ENCODE measurements at places on chromosomes 2 and 18.

- no peak for DNase-seq
Observed at GRCh38 chr18:12811191-12811950, 72.7 kb downstream of the PTPN2 start.

DNA sequence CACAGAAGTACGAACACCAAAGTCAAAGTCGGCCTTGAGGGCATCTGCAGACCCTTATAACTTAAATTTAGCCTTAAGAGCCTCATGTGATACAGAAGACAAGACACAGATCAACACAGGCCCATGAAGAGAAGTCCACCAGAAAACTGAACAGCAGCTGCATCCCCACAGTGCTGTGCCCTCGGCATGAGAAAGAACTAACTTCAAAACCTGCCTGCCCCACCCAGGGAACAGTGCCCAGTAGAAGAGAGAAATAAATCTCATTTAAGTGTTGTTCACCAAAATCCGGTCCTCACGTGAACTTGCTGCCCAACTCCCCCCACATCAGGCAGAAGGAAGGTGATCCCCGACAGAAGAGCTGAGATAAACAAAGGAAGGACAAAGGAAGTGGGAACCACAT is 73.7 kb downstream of the PXDN start:
- DNase-seq, result no peak

GRCh38 chr2:240913810-240914644 is 7.9 kb downstream of the CROCC2 start:
- DNase-seq, result peak; percentile 38

DNA sequence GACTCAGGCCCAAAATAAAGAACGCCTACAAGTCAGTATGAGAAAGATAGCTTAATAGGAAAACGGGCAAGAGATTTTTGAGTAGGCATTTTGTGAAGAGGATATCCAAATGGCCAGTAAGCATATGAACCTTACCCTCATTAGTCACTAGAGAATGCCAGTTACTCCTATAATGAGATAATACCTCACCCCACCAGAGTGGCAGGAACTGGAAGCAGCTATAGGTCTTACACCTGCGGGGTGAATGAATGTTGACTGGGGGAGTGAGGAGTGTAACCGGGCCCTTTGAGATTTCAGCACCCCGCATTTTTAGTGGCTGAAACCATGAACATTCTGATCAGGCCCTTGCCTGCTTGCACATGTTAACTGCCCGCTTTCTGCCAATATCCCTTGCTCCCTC is 7.5 kb upstream of the PTPN2 start:
- no peak for DNase-seq

- no peak for DNase-seq
Observed at GRCh38 chr2:132424526-132425121, 8.0 kb downstream of the GPR39 start.

GRCh38 chr2:231920366-231920765 is 5.8 kb downstream of the NPPC start:
- DNase-seq, result no peak

- peak; percentile 63 for DNase-seq
Observed at GRCh38 chr2:156445296-156446220, 9.4 kb downstream of the GPD2 start.

DNA sequence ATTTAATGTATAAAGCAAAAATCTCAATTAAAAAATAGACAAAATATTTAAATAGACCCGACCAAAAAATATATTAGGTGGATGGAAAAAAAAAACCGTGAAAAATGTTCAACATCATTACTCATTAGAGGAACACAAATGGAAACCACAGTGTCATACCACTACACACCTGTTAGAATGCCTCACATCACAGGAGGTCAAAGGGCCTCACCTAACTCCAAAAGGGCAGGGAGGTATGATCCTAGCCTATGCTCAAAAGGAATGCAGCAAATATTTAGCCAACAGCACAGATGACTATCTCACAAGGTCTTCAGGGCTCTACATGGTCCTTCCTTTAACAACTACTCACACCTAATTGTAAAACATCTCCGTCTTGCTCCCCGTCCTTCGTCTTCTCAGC is 185.5 kb upstream of the SETBP1 start:
- no peak for DNase-seq

- no peak for DNase-seq
Observed at GRCh38 chr2:98937906-98938305, 1.9 kb upstream of the CRACDL start.

DNA sequence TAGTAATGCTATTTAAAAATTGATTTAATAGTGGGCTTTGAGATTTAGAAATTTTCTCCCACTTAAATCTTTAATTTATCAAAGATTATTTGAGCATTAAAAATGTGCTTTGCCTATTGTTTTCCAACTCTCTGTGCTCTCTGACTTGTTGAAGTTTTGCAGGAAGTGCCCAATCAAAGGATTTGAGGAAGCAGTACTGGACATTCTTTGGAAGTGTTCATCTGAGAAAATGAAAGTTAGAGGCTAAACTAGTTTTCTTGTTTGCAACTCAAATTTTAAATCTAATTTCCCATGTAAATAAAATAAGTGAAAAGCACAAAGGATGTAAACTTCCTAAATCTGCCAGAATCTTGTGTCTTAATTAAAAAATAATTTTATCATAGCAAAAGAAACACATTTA is 89.1 kb downstream of the CAMKMT start:
- DNase-seq, result peak; percentile 10

DNA sequence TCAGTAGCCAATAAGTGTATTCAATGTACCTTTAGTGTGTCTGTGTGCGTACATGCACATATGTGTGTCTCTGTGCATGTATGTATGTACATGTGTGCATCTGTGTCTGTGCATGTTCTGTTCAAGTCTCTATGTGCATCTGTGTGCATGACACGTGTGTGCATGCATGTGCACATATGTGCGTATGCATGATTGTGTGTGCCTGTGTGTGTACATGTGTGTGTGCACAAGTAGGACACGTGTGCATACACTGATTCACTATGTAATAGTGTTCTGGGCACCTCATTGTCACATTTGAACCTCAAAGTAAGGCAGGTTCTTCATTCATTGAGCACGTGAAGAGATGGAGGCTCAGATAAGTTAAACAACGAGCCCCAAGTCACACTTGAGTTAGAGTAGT is 142.6 kb upstream of the COPS8 start:
- no peak for DNase-seq

DNA sequence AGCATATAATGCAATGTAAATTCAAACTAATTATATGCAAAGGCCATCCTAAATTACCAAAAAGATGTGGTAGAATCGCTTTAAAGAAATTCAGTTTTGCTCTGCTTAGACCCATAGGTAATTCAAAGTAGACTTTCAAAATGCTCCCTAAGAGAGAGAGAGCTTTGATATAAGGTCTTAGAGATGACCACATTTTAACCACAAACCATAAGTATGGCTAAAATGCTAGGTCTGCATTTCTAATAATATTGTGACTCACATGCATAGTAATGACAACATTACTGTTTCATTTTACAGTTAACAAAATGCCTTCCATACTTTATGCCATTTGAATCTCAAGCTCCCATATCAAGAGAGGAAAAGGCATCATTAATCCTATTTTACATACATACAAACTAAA is 144.5 kb downstream of the RAD51AP2 start:
- DNase-seq, result no peak

- DNase-seq, result no peak
Observed at GRCh38 chr18:47163241-47163640, 12.9 kb downstream of the IER3IP1 start.

Measured in COLO829 (cell line).